ENCODE measurements at places on chromosomes 3 and 15.

DNA sequence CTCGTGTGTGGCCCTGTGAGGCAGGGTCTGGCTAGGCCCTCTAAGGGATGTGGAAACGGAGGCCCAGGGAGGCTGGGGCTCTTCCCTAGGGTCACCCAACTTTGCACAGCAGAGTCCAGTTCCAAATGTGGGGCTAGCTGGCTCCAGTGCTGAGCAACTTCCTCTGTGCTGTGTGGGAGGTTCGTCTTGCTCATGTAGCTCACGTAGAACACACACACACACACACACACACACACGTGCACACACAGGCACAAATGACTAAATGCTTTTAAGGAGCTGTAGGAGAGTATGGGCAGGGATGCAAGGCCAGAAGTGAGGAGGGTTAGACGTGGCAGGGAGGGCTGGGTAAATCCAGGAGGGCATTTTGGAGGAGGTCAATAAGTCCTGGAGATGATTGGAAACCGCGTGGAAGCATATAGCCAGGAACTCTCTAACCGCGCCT, 213.8 kb downstream of the RPLP1 start:
- DNase-seq: no peak

GRCh38 chr3:156230278-156230900, 110.0 kb downstream of the KCNAB1 start:
- no peak for DNase-seq

- DNase-seq: no peak
Measured at GRCh38 chr15:39843565-39843964, 60.9 kb upstream of the FSIP1 start.

DNA sequence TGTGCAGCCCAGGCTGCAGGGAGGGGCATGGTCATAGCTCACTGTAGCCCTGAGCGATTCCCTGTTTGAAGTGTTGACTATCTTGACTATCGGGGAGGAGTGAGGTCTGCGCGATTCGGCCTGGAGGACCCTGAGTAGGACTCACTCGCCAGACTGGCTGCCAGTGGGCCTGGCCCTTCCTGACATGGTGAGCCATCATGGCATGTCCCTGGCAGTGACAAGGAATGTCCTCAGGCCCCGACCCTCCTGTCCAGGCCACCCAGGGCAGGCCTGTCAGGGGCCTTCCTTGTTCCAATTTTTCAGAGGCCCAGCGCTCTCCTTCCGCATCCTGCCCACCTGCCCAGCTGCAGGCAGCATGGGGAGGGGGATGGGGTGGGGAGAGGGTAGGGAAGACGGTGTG, 5.2 kb upstream of the OCA2 start:
- DNase-seq: no peak

- DNase-seq: no peak
Measured at GRCh38 chr3:36302158-36302509, 78.2 kb upstream of the STAC start.
